ENCODE measurements at places on chromosomes 12 and 14.

DNA sequence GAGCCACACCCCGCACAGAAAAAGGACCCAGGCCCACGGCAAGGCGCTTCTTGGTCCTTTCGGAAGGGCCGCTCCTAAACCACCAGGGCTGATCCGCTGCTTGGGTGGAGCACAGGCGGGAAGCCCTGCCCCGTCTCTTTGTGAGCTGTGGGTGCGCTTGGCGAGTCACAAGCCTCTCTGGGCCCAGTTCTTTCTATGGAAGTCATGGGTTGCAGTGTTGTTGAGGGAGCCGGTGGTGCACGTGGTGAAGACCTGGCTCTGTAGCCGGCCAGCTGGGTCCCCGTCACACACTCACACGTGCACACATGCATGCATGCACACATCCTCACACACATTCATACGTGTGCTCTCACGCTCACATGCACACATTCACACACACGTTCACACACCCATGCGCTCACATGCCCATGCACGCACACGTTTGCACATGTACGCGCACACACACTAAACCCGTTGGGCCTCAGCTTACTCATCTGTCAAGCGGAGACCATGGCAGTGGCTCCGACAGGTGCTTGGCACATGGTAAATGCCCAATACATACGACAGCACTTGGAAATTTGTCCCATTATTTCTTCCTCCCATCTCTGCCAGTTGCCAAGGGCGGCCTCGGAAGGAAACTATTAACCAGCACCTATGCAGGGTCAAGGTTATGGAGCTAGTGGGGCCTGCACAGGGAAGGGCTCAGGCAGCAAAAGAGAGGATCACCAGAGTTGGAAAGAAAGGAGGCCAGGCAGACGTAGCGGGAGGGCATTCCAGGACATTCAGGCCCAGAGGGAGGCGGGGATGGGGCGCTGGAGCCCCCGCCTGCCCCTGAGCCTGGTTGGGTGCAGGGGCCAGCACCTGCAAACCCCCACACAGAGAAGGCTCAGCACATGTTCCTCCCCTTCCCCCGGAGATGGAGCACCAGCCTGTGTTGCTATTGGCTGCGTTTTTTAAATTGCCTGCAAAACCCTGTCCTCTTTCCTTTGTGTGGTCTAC, 96.9 kb downstream of the SETD3 start:
- no peak for DNase-seq

DNA sequence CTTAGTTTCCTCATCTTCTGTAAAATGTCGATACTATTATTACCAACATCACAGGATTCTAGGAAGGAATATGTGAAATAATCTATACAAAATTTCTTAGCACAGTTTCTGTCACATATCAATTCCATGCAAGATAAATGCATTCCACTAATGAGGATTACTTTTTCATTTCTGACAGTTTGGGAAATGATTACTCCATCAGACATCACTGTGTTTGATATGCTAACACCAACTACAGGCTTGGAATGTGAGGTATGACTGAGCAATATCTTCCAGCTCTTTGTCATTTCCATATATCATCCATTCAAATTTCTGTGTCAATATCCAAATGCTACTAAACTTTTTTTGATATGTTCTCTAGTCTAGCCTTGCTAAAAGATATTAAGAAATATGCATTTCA, 111.2 kb upstream of the PTPRQ start:
- no peak for DNase-seq

GRCh38 chr12:113384778-113385177, 18.9 kb downstream of the SDS start:
- no peak for DNase-seq

DNA sequence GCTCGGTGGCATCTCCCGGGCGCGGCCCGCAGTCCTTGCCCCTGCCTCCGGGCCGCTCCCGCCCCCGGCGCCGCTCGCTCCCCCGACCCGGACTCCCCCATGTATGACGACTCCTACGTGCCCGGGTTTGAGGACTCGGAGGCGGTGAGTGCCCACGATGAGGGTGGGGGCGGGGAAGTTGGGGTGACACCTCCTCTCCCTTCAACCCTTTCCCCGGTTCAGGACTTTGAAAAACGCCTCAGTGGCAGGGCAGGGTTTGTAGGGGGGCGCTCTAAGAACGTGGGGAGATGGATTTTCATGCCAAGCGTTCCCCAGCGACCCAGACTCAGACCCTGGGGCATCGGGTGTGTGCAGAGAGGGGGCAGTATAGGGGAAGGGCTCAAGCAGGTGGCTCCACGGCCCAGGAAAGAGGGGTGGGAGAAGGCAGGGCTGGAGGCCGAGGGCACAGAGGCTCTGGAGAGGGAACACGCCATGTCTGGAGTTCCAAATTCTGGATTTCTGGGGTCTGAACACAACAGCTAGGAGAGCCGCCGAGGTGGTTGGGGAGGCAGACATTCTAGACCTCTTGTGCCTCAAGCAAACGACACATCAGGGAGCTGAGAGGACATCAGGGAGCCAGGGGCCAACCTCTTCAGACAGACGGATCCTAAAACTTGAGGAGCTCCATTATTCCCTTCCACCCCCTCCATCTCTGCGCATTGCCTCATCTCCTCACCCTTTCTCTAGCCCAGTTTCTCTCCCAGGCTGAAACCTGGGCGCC, 715 bp downstream of the CACNB3 start:
- DNase-seq: peak; percentile 50

DNA sequence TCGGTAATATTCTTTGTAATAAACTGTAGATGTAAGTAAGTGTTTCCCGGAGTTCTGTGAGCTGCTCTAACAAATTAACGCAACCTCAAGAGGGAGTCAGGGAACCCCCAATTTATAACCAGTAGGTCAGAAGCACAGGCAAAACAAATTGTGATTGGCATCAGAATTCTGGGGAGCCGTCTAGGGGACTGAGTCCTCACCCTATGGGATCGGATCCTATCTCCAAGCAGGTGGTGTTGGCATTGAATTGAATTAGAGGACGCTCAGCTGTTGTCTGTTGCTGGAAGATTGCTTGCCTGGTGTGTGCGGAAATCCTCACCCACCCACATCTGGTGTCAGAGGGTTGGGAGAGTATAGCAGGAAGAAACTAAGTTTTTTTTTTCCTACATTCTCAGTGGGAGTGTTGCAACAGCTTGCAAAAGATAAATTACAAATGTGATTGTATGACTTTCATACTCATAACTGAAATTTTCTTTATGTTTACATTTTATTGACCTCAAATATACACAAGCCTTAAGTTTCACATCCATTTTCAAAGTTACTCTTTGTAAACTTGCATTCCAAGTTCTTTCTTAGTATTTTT, 5.5 kb downstream of the TMEM52B start:
- peak; percentile 35 for DNase-seq

DNA sequence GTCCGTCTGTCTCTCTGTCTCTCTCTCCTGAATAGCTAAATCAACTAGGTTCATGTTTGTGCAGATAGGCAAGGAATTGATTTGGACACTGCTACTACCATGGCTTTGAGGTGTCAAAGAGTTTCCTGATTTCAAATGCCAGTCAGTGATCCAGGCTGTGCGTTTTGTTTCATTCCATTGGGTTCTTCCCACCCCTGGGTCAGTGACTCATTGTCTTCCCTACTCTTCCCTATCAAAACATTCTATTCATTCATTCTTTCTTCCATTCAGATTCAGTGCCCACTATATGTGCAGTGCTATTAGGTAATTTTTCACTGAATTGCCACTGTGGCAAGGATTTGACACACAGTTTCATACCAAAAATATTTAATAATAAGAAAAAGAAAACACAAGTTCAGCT, 50.4 kb downstream of the RPH3A start:
- no peak for DNase-seq

DNA sequence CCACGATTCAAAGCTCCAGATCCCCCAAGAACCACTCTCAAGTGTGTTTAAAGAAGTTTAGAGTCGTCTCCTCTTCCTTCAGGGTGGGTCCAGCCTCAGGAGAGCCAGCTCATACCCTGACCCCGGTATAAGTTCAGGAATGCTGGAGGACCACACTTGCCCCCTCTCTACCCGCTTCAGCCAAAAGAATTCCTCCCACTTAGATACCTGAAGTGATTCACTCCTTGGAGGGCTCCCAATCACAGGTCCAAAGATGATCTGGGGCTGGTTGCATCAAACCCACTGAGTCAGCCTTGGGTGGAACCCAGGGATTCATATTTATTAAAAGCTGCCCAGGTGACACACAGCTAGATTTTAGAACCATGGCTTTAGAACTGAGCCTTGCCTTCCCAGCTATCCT, 133.5 kb upstream of the PARP11 start:
- DNase-seq: no peak

DNA sequence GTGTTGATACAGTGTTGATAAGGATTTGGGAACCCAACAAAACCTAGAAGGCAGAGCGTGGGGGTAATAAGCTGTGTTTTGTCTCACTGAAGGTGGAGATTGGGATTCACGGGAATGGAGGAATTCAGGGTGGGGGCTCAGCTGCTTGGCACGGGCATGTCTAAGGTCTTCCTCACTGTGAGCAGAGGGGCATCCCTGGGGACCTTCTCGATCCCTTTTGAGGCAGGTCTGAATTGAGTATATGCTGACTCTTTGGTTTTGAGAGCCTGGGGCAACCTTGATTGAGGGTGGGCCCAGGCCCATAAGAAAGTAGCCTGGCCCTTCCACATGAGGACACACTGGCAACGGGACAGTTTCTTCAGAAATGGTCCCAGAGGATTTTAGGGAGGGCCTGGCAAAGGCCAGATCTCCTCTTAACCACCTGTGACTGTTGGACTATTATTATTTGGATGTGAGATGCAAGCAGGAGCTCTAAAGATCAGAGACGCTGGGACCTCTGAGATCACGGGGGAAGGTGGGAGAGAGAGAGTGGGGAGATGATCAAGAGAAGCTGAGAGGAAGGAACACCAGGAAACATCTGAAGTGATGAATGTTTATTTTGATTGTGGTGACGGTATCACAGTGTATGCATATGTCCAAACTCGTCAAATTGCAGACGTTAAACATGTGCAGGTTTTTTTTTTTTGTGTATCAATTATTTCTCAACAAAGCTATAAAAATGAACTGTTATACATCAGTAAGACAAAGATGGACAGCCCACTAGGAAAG, 48.4 kb downstream of the SMIM41 start:
- no peak for DNase-seq

GRCh38 chr14:96752594-96752993, 44.6 kb upstream of the VRK1 start:
- DNase-seq: no peak

Data from CD4-positive, alpha-beta T cell treated with Interleukin-1 beta for 1 hour (primary cell).